ENCODE measurements at places on chromosomes 4 and X.

- DNase-seq, result no peak
These were observed 104.3 kb upstream of the RAPGEF2 start for GRCh38 chr4:158998624-158999023.

- no peak for DNase-seq
These were observed 1963.1 kb upstream of the TENM3 start for GRCh38 chr4:180280076-180280475.

- no peak for DNase-seq
These were observed 48.9 kb upstream of the UCP1 start for GRCh38 chr4:140617499-140618248.

DNA sequence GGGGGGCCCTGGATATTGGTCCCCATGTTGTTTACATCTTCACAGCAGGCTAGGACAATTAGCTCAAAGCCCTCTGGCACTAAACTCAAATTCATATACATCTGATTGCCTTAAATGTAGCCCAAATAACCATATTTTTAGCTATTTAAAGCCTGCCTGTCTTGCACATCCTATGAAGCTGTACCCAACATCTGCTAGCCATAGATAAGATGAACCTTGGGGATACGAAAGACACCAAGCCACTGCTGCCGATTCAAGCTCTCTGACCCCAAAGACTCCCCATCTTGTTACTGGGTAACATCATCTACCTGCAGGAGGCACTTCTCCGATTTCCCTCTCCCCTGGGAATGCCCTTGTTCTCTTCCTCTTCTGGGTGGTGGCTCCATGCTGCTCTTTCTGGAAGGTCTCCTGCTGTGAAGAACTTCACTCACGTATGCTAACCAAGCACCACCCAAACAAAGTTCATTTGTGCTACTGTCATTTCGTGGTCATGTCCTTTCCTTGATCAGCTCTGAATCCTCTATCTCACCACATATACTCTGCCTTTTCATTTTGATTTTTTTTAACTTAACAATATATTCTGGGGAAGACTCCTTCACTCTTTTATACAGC is 107.7 kb upstream of the ATXN3L start:
- no peak for DNase-seq

DNA sequence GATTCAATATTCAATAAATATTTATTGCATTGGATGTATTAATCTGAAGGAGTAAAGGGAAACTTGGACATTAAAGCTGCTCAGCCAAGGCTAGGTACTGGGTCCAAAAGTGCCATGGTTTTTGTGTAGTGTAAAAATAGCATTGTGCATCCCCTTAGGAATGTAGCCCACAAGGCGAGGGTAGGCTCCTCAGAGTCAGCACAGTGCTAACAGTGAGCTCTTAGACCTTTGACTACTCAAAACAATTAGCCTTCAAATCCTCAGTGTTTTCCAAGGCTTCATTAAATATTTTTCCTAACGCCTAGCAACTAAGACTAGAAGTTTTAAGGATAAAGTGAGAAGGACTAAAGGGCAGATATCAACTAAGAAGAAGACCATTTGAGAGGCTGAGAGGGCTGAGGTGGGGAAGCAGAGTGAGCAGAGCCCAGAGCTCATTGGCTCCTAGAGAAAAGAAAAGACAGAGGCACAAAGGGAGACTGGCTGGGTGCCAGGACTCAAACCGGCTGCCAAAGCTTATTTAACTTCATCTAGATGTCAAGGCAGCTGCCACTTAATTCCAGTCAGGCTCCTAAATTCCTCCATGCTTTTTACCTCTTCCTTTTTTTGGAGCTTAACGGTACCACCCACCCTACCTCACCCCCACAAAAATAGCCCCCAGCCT is 17.0 kb downstream of the PRKG2 start:
- no peak for DNase-seq

DNA sequence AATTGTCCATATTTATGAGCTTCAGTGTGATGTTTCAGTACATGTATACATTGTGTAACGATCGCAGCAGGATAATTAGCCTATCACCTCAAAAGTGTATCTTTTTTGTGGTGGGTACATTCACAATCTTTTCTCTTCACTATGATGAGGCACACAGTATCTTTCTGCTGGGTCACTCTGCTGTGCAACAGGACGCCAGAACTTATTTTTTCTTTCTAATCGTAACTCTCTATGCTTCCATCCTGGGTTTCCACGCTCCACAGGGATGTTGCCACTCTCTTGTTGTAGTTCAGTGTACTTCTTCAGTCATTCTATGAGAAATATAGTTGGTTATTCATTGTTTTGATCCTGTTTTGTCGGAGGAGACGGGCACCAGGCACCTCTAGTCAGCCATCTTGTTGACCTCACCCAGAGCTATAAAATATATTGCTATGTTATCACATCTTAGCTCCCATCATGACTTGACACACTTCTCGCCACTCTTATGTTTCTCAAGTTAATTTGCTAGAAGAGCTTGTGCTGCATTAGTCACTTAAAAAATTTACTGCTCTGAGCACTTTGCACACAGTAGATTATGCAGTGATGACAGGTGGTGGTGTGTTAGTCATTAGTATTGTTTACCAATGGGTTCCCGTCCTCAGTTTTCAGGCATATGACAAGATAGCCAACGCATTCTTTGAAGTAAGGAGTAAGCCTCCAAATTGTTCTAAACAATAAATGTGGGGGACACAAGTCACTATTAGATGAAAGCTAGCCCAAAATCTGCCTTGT is 1002.7 kb upstream of the PCDH7 start:
- DNase-seq, result no peak

DNA sequence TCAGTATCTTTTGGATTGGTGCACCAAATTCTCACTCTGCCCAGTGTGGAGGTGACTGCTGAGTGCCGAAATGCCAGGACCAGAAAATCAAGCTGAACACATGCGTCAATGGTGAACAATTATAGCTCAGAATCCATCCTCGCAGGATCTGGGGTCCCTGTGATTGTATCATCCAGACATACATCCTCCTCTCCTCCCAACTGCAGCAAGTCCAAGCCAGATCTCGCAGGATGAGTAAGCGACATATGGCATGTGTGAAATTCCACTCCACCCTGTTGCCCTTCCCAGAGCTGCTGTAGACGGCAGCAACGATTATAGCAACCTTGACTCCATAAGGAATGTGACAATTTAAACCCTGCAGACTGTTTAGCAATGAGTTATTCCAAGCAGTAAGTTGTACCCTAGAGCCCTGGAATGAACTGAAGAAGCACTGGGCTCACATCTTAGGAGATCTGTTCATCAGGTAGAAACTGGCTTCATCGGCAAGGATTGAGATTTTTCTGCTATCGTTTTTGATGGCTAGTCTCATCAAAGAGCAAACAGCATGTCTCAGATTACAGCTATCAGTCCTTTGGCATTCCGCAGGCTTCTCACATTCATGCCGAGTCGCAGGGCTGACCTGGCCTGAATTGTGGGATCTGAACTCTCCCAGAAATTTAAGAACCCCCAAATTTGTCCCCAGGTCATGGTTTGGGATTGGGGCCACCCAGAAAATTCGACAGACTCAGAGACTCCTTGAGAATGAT is 35.5 kb upstream of the SORBS2 start:
- no peak for DNase-seq

DNA sequence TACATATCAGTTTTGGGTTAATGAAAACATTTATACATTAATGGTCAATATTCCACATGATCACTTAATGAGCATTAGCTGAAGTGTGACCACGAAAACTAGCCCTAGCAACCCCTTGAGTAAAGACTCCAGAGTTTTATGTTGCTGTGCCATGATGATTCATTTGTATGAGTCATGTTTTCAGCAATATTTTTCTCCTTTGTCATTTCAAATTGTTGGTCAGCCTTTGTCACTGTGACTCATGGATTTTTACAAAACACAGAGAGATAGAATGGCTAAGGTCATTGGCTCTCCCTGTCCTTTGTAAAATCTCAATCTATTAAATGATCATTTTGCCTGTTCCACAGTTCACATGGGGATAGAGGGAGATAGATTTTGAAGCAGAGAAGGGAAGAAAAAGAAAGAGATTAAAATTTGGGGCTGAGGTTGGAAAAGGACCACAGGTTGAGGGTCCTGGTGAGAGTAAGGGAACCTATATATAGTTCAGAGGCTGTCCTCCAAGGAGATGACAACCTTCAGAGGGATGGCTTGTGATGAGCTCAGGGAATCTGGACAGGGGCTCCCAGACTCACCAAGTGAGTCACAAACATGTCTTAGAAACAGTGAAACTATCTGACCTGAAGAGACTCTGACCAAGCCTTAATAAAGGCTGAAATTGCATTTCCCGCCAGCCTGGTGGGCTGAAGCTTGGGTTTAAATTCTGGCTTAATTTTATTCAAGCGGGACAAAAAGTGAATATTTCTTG is 25.6 kb downstream of the NR0B1 start:
- no peak for DNase-seq

- no peak for DNase-seq
These were observed 1280.8 kb downstream of the PCDH7 start for GRCh38 chr4:32000846-32001488.

DNA sequence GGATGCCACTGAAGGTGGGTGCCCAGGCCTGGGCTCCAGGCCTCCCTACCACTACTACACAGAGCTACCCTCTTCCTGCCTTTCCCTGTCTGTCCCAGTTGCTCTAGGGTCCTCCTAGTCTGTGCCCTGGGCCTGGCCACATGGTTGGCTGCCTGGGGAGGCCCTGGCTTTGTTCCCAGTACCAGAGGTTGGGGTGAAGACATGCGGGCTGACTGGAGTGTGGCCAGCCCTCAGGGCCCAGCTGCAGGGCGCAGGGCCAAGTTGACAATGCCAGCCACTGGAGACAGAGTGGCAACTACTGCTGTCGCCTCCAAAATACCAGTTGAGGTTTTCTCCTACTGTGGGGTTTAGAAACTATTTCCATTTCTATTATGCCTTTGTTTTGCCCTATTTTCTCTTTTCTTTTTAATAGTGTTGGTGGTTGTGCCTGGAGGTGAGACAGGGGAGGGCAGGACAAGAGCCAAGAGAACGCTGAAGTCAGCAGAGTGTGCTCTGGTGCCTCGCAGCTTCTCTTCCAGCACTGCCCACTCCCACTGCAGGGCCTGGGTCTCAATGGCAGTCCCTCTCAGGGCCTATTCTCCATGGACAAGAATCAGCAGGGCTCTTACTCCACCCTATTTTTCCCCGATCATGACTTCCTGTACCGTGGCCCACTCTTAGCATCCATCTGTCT is 32.2 kb upstream of the XPNPEP2 start:
- no peak for DNase-seq

GRCh38 chr4:60846678-60847077 is 353.4 kb upstream of the ADGRL3 start:
- DNase-seq, result no peak

- DNase-seq, result no peak
These were observed 53.5 kb downstream of the FAM114A1 start for GRCh38 chr4:38921151-38921550.

GRCh38 chrX:1531096-1531890 is 5.7 kb downstream of the P2RY8 start:
- DNase-seq, result no peak

- no peak for DNase-seq
These were observed 106.1 kb downstream of the PDGFC start for GRCh38 chr4:156865451-156865850.

DNA sequence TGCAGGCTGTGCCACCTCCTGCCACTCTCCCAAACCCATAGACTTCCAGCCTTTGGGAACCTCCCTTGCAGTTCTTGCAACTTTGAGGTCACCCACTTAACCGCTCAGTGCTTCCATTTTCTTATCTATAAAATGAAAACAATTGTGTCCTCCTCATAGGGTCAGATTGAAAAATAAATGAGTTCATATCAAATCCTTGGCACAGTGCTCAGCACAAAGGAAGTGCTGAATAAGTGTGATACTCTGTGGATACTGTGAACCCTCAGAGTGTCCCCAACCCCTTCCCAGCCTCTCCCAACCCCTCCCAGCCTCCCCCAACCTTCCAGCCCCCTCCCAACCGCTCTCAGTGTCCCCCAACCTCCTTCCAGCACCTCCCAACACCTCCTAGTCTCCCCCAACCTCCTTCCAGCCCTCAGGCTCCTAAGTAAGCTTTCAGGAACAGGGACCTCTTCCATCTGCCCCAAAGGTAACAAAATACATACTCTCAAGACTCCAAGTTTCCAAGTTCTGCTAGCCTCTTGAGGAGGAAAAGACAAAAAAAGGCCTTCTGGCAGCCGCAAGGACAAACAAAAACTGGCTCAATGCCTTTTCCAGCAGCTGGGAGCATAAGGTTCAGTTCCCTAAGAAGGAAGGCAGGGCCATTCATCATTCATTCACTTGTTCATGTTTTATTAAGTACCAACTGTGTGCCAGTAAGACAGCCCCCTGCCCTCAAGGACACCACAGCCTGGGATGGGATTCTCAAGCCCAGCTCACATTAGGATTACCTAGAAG is 46.1 kb upstream of the LGI2 start:
- no peak for DNase-seq

- no peak for DNase-seq
These were observed 125.7 kb downstream of the CRLF2 start for GRCh38 chrX:1086444-1087409.

- no peak for DNase-seq
These were observed 82.0 kb upstream of the PITX2 start for GRCh38 chr4:110704748-110705439.

- DNase-seq, result no peak
These were observed 570.9 kb downstream of the MID1IP1 start for GRCh38 chrX:39372115-39372514.

DNA sequence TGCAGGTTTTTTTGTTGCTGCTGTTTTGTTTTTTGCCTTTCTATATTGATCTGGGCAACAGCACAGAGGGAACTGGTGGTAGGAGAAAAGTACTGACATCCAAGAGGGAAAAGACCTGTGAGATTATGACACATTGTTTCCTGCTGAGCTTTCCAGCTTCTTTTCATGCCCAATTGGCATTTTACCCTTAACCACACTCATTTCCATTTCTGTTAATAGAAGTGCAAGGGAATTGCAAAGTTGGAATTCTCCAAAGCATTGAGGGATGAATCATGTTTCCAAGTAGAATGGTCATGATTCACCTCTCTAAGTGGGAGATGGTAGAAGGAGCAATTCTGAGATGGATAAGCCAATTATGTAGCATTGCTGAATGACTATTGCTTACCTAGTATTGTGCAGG is 161.5 kb downstream of the PPARGC1A start:
- DNase-seq, result no peak

DNA sequence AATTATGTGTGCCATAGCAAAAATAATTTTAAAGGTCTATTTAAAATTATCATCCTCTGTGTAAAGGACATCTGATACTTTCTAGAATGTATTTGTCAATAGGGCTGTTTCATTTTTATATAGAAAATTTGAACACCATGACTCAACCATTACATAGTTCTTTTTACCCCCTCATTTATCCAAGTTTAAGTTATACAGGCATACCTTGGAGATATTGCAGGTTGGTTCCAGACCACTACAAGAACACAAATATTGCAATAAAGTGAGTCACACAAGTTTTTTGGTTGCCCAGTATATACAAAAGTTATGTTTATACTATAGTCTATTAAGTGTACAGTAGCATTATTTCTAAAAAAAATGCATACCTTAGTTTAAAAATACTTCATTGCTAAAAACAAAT is 130.4 kb downstream of the MSL3 start:
- DNase-seq, result no peak
